Esophagus squamous epithelium (tissue), 5 donors: ENCODE measurements at places on chromosomes 2 and 18. TPM values are rescaled to one million over a fixed set of nuclear protein-coding genes. Genes with fewer than 3 reads are reported as not detected.

The ZFP36L2 gene
- total RNA-seq: 87.7 TPM

The ZSWIM2 gene
- total RNA-seq: not detected

The SLC9A2 gene
- not detected for total RNA-seq

The CCDC141 gene
- total RNA-seq: 3.1 TPM

The ASPRV1 gene
- total RNA-seq: 0.31 TPM

DNA sequence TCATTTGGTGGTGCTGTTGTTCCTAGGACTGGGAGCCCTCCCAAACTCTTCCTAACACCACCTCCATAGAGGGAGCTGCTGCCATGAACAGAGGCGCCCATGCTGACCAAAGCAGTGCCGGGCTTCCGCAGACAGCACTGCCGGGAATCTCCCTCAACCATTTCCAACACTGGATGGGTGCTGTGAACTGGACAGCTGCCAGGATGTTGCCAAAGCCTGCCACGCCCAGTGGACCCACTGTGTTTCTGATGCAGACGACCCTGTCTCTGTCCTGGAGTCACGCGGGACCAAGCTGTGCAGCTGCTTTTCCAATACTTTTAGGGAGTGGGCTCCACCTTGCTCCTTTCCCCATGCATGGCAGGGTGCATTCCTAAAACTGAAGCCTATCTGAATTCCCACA, 16.9 kb upstream of the GNAL start:
- DNase-seq: no peak

DNA sequence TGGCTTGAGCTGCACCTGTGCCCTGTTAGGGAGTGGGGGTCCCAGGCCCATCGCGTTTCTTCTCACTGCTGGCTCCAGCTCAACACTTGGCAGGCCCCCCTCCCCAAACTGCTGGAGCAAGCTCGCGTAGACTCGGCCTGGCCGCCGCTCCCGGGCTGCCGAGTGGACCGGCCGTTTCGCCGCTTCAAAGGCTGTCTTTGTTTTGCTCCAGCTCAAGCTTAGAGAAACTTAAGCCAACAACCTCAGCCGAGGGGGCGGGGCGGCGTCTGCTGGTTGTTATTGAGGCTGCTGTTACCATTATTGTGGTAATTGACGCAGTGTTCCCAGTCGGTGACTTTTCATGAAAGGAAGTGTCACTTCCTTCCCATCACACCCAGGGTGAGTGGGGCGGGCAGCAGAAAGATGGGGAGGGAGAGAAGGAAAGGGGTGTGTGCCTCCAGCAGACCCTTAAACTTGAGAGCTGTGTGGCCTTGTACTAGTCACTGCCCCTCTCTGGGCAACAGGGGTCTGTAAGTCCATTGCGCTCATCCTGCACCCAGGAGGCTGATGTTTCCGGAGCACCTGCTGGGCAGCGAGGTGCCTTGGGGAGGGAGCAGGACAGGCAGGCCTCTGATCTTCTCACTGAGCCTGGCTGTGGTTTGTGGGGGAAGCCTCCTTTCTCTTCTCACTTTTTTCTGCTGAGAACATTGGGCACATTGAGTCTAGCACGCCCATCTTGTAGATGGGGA, 2.1 kb downstream of the ARID5A start:
- DNase-seq: peak; percentile 56

DNA sequence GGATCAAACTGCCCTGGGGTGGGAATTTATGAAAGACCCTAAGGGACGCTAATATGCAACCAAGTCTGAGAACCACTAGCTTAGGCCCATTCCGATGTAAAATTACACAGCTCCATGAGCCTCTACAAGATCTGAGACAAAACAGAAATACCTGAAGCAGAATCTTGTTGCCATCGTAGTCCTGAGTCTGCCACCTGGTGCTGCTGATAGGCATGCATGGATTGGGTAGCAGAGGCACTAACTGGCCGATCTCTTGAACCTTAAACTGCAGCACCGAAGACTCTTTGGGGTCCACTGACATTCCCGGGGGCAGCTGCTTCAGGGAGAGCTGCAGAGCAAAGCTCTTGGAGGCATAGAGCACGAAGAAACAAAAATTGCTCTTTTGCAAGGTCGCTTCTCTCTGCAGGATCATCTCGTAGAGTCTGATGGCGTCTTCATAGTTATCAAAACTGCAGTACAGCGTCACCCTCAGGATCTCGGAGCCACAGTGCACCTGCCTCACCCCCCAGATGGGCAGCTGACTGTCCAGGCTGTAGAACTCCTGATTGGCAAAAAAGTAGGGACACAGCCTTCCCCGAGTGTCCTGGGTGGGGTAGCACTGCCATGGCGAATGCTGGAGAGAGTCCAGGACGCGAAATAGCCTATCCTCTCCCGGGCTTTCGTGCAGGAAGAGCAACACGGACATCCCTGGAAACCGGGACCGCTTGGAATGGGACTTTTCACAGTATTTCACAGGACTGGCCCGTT, 848 bp downstream of the FAM124B start:
- DNase-seq: no peak

- no peak for DNase-seq
These were observed 150.0 kb downstream of the NEDD4L start for GRCh38 chr18:58194028-58194427.

DNA sequence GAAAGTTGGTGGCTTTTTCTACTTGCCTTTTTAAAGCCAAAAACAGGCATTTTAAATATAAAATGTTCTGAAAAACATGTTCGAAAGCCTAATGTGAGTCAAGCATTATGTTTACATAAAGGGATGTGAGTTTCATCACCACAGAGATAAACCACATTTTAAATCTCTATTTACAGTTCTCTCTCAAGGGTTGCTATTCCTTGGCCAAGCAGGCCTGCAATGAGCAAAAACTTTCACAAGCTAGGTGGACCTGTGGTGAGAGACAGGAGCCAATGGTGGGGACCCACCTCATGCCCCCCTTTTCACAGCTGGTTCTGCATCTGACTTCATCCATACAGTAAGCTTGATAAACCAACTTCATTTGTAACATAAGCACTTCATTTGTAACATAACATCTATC, 65.1 kb downstream of the CUL3 start:
- no peak for DNase-seq

DNA sequence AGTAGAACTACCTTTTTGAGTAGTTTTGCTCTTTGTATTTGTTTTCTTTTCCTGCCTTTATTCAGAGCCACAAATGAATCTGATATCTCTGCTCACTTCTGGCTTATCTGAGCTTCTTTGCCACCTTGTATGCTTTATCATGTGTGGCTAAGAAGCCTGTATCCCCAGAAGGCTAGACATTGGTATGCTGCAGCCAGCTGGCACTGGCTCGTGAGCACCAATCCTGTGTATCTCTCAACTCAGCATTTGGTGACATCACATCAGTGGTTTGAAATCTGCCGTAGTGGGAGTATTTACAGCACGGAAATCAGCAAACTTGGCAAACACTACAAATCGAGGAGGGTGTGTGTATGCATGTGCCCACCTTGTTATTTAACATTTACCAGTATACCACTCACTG, 183.7 kb upstream of the LHCGR start:
- DNase-seq: no peak

- DNase-seq: no peak
These were observed 51.6 kb upstream of the PLA2R1 start for GRCh38 chr2:160114020-160114419.

- DNase-seq: no peak
These were observed 32.8 kb downstream of the FSIP2 start for GRCh38 chr2:185771396-185771795.

DNA sequence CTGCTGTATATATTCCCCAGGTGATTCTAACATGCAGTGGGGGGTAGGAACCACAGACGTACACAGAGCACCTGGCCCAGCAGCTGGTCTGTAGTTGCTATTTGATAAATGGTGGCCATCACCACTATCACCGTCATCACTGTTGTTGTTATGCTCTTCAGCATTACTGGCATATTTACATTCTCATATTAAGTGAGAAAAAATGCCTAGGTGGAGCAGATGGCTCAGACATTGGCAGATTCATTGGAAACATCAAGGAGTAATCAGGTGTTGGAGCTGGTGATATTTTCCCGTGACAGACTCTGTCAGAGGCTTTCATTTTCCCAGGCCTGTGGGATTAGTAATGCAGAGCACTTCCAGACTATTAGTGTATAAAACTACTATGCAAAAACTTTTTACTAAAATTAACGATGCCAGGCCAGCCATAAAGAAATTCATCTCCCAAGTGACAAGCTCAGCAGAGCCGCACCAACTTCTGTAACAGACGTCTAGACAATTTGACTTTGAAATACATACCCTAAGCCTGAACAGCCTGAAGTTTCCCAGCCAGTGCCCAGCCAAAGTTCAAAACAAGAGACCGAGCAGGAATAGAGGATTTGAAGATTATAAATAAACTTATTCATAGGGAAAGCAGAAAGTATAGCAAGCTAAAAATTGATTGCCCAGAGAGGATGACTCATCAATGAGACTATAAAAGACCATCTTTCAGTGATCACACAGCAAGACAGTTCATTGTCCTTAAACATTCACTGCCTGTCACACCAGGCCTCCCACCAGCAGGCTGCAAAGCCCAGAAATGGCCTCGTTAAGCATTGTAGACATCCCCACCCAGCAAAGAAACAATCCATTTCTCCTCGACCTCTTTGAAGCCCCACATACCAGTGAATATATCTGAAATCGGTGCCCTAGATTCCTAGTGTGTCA, 247.4 kb upstream of the CHAC2 start:
- DNase-seq: no peak

GRCh38 chr2:237638176-237638575, 10.8 kb downstream of the LRRFIP1 start:
- DNase-seq: no peak

DNA sequence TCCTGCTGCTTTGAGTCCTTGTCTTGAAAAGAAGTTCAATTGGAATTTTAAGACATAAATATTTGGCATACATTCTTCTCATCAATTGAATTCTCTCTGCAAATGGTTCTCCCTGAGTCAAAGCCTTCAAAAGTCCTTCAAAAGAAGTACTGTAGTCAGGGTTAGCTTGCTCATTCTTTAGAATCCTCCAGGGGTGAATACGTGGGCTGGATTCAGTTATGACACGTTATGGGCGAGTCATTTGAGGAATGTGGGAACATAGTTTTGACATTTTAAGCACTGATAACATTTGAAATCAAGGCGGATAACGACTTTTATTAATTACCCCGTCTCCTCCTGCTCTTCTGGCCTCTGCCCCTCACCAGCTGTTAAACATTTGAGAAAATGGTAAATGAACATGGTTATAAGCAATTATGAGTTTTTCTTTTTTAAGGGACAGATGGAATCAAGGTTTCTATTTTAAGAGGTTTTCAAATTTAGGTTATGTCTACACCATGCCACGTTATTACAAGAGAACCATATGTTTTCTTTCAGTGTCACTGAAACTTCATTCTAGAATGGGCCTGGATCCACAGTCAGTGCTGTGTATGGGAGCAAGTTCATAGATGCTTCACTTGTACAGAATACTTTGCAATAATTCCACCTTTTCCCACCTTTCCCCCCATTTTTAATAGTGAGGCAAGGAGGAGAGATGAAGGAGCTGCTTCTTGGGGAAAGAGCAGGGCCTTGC, 273.1 kb downstream of the TSN start:
- no peak for DNase-seq

DNA sequence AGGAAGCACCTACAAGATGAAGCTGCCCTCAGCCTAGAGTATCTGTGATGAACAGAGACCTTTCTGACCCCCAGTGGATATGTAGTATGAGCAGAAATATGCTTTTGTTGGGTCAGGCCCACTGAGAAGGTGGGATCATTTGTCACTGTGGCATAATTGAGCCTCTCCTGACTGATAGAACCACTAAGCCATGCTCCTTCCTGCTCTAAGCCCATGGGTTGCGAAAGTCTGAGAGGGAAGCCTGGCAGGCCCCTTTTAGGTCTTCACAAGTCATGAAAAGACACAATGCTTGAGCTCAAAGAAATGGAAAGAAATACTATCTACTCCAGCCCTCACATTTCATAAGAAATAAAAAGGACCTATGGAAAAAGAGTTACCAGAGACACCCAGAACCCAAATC, 127.7 kb downstream of the TNS1 start:
- no peak for DNase-seq

DNA sequence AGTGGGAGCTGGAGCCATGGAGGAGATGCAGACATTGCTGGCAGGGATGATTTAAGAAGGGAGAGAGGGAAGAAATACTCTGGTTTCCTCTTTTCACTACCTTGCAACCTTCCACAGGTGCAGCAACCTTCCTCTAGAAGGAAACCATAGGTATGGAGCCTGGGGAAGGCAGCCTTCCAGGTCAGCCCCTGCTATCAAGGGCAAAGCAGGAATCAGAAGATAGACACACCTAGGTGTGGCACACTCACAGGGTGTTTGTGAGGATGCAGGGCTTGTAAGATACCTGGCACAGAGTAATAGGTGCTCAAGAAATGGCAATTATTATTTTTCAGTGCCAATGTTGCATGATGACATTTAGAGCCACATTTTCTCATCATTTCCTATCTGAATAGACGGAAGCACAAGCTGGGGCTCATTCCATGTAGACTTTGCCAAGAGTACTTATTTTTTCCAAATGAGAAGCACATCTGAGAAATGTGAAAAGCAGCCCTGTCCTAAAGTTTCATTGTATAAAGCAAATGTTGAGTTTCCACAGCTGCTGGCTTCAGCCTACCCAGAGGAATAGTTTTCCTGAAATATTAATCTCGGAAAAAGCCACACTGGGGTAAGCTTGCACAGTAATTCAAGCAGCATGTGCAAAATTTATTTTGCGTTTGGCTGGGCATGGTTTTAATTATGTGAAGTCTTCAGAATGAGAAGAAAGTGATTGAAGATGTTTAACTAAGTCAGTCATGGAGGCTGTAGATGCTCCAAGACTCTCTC, 20.6 kb downstream of the EVA1A start:
- no peak for DNase-seq

DNA sequence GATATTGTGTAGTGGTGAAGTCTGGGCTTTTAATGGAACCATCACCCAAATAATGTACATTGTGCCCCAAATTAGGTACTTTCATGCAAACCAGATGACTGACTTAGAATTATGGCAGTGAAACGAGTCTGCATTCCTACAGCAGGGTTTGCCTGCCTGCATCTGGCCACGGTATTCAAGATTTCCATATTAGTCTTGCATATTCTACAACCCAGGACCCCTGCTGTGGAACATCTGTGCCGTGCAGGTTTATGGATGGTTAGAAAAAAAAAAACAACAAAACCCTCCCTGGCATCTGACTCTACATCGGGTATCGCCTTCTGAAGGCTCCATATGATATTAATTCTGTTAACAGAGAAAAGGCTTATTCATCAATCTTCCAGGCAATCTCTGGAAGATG, 394.8 kb downstream of the DCDC2C start:
- no peak for DNase-seq

- DNase-seq: no peak
These were observed 6.1 kb downstream of the ACTR3 start for GRCh38 chr2:113895819-113896563.
